T-helper 1 cell (primary cell): ENCODE measurements at places on chromosomes 13 and 19.
A peak's percentile ranks its signal among the peaks of the same experiment; 100 is the strongest.

GRCh38 chr13:33367171-33367895, 81.8 kb upstream of the STARD13 start:
- no peak for DNase-seq

GRCh38 chr13:20001366-20002190, 43.1 kb downstream of the ZMYM2 start:
- no peak for DNase-seq

DNA sequence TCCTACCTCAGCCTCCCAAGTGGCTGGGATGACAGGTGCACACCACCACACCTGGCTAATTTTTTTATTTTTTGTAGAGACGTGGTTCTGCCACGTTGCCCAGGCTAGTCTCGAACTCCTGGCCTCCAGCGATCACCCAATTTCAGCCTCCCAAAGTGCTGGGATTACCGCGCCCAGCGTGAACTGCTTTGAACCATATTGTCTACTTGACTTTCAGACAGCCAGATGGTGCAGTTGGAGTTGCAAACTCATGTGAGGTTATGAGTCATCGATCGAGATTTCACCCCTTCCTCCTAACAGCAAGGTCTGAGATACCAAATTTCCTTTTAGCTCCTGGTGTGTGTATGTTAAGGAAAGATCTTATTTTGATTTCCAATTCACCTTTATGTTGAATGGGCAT, 2.7 kb downstream of the SLC27A1 start:
- peak; percentile 48 for DNase-seq

GRCh38 chr19:49106648-49107135, 7.5 kb upstream of the LIN7B start:
- peak; percentile 50 for DNase-seq

DNA sequence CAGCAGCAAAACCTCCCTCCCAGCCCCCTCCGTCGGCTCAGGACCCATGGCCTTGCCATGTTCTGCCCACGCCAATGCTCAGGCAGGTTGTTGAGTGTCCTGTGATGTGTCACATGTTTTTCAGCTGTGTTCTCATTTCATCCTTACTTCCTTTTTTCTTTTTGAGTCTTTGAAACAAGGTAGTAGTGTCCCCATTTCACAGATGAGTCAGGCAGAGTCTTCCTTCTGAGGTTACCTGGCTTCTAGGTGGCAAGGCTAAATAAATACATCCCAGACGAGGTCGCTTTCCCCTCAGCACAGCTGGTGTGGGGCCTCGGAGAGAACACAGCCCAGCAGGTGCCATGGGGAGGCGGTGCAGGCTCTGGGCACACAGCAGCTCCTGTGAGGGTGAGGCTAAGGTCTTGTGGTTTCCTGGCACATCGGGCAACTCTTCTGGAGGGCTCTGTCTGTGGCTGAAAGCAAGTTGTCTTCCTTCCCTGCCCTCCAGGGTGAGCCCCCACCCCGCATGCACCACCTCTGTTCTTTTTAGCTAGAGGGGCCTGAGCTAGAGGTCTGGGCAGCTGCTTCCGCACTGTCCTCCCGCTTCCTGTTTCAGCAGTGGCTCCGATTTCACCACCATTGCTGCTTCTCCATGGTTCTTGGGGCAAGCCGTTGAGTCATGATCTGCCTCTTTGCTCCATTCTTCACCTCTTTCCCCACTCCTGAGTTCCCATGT, 15.1 kb downstream of the PRAM1 start:
- DNase-seq, result peak; percentile 75

DNA sequence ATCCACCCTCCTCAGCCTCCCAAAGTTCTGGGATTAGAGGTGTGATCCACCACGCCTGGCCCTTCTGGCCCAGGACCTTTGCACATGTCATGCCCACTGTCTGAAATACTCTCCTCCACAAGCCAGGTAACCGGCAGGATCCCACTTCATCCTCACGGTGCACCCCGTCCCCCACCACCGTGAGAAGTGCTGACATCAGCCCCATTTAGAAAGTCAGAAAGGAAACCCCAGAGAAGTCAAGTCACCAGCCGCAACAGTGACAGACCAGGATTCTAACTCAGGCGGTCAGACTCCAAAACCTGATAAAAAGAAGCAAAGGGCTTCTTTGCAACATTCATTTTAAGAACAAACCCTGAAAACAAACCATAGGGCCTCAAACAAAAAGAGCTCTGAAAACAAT, 3.9 kb downstream of the CPAMD8 start:
- no peak for DNase-seq

GRCh38 chr13:33213024-33213768, 72.4 kb downstream of the STARD13 start:
- DNase-seq, result no peak

- DNase-seq, result no peak
Observed at GRCh38 chr19:1576242-1577089, 8.3 kb upstream of the MEX3D start.

- DNase-seq, result no peak
Observed at GRCh38 chr19:33064458-33064791, 263 bp downstream of the RHPN2 start.

- DNase-seq, result no peak
Observed at GRCh38 chr13:113669231-113669754, 2.3 kb downstream of the GRK1 start.

GRCh38 chr13:42986176-42986574, 5.9 kb downstream of the EPSTI1 start:
- DNase-seq, result no peak

DNA sequence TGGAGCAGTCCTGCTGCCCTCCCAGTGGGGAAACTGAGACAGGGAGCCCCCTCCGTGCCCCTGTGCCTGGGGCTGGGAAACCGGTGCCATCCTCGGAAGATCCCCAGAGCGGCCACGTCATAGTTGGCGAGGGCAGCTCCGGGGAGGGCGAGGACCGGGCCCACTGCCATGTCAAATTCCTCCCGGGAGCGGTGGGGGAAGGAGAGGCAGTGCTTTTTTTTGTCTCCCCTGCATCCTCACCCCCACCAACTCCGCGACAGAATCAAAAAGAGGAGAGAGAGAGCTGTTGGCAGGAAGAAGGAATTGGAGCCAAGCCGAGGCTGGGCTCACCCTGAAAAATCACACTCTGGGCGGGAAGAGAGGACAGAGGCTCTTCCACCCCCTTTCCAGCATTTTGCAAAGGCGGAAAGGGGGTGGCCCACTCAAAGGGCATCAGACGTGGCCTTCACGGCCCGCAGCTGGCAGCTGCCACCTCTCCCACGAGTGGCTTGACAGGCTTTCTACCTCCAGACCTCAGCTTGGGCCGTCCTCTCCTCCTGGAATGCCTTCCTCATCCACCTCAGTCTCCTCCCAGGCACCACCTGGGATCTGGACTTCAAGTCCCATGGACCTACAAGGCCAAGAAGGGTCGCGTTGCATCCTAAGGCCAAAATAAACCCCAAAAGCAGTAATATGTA, 19.6 kb upstream of the NFIC start:
- DNase-seq, result no peak

DNA sequence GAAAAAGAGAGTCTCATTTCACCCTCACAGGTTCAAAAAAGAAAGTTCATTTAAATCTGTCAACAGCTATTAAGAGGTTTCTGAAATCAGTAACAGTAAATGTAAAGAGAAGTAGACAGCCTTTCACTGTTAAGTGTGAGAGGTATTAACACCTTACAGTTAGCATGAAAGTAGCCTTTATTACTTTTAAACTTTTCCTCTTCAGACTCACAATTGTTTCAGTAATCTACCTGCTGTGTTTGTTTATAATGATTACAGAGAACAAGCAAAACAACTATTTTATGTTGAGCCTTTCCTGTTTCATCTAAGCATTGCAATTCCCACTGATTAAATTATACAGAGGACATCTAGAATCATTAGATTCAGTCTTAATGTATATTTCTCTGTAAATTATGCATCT, 159.8 kb downstream of the PCDH9 start:
- DNase-seq, result no peak

DNA sequence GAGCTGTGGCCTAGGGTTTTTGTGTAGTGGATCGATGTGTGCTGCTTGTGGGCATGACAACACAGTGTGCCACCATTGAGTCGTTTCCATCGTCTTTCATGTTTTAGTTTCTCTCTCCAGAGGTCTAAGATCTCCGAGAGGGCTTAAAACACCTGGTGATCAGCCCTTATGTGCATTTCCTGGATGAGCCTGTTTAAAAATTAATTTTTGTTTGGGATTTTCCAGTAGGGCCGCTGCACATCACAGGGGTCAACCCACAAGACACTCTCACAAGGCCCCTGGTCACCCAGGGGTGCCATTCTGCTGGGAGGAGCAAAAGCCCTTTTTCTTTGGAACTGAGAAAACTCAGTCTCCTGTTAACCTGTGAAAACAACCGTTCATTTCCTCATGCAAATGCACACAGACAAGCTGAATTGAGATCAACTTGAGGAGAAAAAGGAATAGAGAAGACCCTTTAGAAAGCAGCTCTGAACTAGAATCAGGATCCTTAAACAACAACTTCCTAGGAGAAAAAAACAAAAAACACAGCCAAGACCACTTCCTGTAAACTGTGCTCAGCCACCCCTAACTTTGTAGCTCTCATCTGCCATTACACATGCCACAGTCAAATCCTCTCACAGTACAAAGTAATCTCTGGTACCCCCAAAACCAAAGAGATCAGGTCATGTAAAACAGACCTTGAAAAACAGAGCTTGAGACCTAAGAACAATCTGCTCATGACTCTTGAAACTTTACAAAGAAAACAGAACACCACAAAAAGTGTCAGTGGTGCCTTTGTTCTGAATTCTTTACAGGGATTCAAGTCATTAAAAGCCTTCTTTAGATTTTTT, 8.3 kb upstream of the MTRF1 start:
- no peak for DNase-seq

- DNase-seq, result no peak
Observed at GRCh38 chr13:39364947-39365468, 238.0 kb downstream of the LHFPL6 start.

GRCh38 chr13:23579896-23580683, 9.9 kb downstream of the TNFRSF19 start:
- no peak for DNase-seq

- DNase-seq, result no peak
Observed at GRCh38 chr13:61833228-61833627, 417.6 kb upstream of the PCDH20 start.

- DNase-seq, result no peak
Observed at GRCh38 chr19:5048727-5049553, 80.0 kb downstream of the KDM4B start.

DNA sequence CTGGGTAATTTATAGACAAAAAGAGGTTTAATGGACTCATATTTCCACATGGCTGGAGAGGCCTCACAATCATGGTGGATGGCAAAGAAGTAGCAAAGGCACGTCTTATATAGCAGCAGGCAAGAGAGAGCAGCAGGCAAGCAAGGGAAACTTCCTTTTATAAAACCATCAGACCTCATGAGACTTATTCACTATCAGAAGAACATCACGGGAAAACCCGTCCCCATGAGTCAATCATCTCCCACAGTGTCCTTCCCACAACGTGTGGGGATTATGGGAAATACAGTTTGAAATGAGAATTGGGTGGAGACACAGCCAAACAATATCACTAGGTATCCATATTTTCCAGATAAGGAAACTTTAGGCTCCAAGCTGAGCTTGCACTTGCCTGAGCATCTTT, 9.5 kb upstream of the CYP2B6 start:
- no peak for DNase-seq

- no peak for DNase-seq
Observed at GRCh38 chr19:35400773-35401100, 29.9 kb downstream of the GPR42 start.

GRCh38 chr13:23905766-23906165, 8.5 kb upstream of the C1QTNF9B start:
- DNase-seq, result no peak

- no peak for DNase-seq
Observed at GRCh38 chr13:41905600-41906254, 55.2 kb downstream of the VWA8 start.

DNA sequence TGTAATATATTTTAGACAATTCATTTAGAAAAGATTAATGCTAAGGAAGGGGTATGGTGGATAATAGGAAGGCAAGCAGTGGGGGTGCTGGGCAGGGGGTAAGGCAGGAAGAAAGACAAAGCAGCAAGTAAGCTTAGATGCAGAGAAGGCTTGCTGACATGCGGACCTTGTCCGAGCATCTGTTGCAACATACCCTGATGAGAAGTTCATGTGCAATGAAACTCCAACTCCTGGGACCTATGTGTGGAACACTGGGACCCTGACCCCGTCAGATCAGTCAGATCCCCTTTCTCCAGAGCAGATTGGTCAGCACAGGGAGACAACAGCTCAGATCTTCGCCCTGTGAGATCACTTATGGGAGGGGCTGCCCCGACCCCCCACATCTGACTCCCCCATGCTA, 71.3 kb upstream of the ZNF599 start:
- no peak for DNase-seq

- DNase-seq, result no peak
Observed at GRCh38 chr19:11479898-11480714, 740 bp downstream of the ELAVL3 start.

- no peak for DNase-seq
Observed at GRCh38 chr19:29643361-29643935, 21.8 kb upstream of the PLEKHF1 start.

DNA sequence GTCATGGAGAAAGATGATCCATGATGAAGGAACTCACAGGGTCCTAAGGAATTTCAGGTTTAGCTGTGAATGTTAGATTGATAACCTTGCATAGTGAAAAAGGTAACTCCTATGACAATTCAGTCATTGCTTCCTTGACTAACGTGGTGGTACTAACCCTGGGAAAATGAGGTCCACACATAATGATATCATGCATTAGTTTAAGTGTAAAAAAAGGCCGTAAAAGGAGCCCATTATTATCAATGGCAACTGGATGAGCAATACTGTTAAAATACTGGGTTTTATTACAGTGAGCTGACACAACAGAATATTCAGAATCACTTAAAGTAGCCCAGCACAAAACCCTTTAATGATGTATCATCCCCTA, 515.4 kb downstream of the DCT start:
- no peak for DNase-seq

DNA sequence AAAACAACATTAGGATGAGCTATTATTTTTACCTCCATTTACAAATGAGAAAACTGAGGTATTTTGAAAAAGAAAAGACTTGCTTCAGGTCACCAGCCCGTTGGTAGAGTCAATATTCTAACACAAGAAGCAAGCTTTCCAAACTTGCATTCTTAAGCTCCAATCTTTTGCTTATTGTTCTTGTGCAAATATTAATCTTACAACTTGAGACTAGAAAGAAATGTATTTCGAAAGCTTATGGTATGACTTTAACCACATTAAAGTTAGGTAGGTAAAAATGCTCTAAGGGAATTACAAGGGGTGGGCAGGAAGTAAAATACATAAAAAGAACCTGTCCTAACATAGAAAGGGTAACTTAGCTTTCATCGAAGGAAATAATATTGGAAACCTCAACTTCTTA, 453.9 kb downstream of the SLITRK5 start:
- no peak for DNase-seq
